Frontal cortex (tissue), 4 donors: ENCODE measurements at places on chromosomes 1 and 21.

DNA sequence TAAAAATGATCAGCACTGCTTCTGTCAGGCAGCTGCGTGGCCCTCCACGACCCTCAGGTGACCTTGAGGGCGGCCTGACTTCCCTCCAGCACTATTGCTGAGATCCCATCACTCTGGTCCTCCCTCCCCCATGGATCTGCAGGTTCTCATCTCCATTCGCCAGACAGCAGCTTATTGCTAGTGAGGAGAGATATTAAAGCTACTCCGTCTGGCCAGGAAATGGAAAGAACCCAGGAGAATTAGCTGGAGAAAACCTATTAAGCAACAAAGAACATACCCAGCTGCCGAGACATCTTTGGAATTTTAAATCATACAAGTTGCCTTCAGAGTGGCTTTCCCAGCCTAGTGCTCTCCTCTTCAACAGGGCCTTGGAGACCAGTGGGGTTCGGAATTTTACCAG, 25.7 kb upstream of the KCNN3 start:
- no peak for DNase-seq

GRCh38 chr1:73065339-73066041, 783.2 kb upstream of the NEGR1 start:
- no peak for DNase-seq

DNA sequence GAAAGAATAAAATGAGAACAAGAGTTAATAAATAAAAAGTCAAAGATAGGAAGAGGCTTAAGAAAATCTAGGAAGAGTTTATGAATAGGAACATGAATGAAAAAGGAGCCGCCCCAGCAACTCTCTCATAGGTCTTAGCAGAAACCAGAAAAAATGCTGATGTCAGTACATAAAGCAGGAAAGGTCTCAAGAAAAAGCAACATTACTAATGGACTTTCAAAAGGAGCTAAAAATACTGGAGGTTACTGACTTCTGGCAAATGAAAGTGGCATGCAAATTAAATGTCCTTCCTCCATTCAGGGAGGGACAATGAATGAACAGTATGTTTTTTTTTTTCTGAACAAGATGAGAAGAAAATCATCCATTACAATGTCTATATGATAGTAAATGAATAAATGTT, 387.6 kb downstream of the BRINP2 start:
- no peak for DNase-seq

GRCh38 chr21:29195981-29196669, 65.7 kb downstream of the MAP3K7CL start:
- DNase-seq = peak; percentile 27

DNA sequence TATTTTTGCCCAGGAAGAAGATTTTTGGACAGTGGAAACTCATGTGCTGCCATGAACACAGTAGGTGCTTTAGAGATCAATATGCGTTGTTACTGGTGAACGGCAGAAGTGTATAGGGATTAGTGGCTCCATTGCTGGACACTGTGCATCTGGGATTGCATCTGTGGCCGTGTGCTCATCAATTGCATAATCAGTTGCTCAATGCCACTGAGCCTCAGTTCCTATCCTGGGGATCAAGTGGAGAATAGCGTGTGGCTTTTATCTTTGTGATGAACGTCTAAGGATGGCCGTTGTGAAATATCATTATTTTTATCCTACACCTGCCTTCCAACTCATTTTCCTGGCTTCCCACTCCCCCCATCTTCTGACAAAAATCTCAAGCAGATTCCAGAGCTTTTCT, 5.4 kb downstream of the TNN start:
- no peak for DNase-seq

DNA sequence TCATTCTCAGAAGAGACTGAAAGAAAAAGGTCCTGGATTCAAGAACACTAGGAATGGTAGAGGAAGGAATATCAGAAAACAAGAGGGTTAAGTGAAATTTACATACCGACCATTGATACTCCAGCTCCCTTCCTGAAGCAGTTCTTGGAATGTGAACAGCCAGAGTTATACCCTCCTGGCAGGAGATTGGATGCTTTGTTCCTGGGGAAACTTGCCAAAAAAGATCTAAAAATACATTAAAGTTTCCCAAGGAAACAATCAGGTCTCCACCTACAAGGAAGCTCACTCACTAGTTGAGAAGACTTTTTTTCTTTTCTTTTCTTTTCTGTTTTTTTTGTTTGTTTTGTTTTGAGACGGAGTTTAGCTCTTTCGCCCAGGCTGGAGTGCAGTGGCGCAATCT, 91.1 kb downstream of the HLX start:
- DNase-seq = no peak

DNA sequence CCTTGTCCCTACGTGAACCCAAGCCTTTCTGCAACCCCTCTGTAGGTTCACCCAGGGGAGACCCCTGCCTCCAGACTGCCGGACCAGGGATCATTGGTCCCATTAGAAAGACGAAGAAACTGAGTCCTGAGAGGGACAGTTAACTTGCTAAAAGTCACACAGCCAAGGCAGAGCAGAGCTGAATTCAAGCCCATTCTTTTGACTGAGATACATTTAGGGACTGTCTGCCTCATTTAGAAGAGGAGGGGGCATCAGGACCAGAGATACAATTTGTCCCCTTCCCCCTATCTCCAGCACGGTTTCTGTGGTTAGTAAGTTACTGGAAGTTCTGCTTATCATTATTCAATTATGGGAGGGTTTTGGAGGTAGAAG, 19.1 kb downstream of the KCNQ4 start:
- no peak for DNase-seq

GRCh38 chr1:185864889-185865517, 130.8 kb downstream of the HMCN1 start:
- DNase-seq = no peak

DNA sequence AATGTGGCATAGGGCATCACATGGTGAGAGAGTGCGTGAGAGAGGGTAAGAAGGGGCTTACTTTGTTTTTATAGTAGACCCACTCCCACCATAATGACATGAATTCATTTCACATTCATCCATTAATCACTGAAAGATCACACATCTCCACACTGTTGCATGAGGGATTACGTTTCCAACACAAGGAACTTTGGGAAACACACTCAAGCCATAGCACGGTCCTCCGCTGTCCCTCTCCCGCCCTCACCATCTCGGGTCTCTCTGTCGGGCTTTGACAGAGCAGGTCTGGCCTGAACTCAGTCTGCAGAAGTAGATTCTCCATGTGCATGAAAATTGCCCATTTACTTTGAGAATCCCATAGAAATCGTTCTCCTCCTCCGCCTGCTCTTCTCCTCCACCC, 312.2 kb downstream of the MATN1 start:
- DNase-seq = no peak

DNA sequence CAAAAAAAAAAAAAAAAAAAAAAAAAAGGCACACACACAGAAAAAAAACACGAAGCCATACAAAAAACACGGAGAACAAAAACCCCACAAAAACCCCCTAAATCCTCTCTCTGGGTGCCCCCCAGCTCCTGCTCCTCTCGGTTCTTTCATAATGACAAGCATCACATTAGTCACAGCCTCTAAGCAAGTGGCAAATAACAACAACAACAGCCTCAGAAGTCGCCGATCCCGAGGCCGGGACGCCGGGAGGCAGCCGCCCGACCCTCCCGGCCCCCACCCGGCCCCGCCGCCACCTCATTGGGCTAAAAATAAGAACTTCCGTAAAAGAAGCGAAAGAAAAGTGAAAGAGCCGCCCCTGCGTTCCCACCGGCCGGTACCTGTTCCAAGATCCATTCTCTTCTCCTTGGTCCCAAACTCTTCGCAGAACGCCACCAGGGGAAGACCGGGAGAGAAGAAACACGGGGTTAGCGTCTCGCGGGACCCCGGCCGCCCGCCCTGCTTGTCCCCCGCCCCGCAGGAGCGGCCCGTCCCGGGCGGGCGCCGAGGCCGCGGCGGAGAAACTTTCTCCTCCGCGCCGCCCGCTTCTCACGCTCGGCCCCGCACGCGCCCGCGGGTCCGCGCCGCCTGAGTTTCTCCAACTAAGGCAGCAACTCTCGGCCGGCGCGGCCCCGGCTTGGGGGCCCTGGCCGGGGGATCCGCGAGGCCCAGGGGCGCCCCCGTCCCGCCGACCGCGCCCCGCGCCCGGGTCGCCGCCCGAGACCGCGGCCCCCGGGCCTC, 102.8 kb downstream of the CASZ1 start:
- peak; percentile 48 for DNase-seq

- no peak for DNase-seq
These were observed 3.0 kb downstream of the IL22RA1 start for GRCh38 chr1:24139841-24140425.

GRCh38 chr1:12546771-12547585, 71.0 kb downstream of the DHRS3 start:
- no peak for DNase-seq

DNA sequence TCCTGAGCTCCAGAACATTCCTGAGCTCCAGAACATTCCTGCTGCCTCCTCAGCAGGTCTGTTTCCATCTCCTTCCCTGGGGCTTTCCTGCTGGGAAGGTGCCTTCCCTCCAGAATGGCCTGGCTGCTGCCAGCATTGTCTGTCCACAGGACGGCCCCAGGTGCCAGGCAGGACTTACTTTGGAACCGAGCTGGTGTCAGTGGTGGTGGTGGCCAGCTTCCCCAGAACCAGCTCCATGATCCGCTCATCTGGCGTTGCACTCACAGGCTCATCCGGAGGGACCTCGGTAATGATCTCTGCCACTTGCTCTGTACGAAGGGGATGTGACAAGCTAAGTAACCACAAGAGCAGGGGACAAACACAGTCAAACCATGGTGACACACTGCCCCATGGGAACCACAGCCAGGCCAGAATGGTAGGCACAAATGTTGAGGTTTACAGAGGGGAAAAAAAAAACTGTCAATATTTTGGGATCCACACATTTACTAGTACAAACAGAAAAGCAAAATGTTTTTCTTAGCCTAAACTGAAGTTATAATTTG, 41.3 kb downstream of the PRDM15 start:
- DNase-seq = no peak

DNA sequence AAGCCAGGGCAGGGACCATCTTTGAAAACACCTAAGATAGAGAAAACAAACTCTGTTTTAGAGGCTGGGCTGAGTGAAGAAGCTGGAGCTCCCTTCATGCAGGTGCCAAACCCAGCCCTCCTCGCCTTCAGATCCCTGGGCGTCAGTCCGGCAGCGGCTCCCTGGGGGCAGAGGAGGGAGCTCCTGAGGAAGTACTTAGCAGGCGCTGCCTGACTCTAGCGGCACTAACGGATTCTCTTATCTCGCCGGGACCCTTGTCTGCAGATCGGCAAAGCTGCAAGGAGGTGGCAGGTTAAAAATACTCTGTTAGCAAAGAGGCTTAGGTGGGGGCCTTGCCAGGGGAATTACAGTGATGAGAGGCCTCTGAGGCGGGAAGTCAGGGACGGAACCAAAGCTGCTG, 79.6 kb downstream of the PLXNA2 start:
- DNase-seq = no peak

DNA sequence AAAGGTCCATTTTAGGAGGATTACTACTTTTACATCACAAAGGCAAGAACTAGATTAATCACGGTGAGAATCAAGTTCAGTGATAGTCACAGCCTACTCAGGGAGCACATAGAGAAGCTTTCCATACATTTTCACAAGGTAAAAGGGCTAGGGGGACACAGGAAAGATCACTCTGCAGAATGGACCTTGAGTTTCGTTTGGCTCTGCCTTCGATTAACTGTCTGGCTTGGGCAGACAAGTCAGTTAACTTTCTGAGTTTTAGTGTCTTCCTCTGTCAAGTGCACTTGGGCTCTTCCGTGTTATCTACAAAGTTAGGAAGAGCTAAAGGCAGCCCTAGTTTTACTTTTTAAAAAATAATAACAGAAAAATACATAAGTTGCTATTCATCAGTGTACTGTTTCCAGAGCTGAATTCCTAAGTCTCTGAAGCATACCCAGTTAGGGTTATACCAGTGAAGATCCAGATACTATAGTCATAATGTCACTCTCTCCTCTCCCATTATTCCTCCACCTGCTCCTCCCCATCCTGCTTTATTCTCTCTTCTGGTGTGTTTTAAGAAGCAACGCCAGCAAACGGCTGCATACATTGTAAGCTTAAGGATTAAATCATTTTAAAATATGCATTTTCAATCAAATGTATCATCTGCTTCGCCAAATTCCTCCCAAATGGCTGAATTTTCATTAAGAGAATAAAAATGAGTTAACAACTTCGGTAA, 1.7 kb downstream of the CEP170 start:
- peak; percentile 21 for DNase-seq

- no peak for DNase-seq
These were observed 58.5 kb upstream of the IVNS1ABP start for GRCh38 chr1:185375583-185375982.

GRCh38 chr1:156499842-156500542, 583 bp downstream of the MEF2D start:
- DNase-seq = peak; percentile 54

DNA sequence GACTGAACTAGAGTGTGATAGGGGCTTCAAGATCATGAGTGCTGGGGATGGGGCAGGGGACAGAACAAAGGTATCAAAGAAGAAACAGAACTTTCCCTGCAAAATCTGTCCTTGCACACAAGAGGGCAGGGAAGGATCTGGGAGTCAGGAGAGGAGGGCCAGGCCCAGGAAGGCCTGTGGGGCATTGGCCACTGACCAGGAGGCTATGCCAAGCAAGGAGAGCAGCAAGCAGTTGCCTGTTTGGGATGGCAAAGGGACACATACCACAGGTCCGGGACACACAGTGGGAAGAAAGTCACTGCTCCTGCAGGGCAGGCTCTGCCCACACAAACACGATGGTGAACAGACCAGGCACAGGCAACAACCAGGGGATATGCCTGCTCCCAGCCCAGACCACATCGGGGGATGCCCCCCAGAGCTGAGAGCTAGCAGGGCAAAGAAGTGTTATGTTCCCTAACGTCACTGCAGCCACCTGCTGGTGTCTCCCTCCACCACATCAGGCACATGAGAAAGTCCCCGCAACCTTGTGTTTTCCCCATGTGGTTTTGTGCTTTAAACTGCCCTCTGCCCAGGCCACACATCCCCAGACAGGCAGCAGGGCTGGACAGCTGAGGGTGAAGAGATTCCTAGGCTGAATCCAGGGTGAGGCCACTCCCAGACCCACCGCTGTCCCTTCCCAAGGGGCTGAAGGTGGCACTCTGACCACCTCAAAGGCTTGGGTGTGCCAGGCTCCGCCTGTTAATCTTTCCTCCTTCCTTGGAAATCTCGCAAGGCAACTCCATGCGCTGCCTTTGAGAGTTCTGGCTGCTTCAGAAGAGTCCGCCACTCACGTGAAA, 53.6 kb downstream of the KIF21B start:
- DNase-seq = no peak

- no peak for DNase-seq
These were observed 621.9 kb downstream of the LRRIQ3 start for GRCh38 chr1:73576083-73576482.

GRCh38 chr1:156901966-156902915, 8.7 kb downstream of the PEAR1 start:
- no peak for DNase-seq

DNA sequence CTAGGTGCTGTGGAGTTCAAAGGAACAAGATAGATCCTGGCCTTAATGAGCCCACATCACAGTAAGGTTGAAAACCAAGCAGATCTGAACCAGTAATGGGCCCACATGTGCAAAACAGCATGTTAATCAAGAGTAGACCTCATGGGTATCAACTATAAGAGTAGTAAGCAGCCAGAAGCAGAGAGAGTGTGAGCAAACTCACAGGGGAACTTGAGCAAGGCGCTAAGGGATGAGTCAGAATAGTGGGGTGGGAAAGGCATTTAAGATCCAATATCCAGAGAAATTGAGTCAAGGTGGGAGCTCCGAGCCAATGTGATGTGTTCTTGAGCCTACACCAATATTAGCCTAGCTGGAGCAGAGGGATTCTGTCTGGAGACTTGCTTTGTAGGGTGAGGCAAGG, 52.4 kb upstream of the GJA5 start:
- DNase-seq = no peak
